ENCODE measurements at places on chromosomes 16 and 17.

GRCh38 chr17:36926226-36926625 is 11.0 kb upstream of the LHX1 start:
- no peak for DNase-seq

GRCh38 chr16:67718668-67719047 is 458 bp downstream of the GFOD2 start:
- peak; percentile 28 for DNase-seq

DNA sequence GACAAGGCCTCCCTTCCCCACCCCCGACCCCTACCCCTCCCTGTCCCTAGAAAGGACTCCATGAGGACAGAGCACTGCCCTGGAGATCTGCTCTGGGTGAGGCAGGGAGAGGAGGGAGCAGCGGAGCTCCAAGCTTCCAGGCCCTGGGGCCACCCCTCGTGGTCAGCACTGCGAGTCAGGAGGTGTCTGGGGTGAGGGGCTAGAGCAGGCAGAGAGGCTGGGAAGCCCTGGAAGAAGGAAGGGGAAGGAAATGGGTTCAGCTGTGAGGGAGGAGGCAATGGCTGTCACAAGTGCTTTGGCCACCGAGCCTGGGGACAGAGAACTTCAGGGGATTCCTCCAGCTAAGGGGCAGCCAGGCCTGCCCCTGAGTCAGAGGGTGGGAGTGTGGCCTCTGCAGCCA is 28.2 kb upstream of the DNAI2 start:
- DNase-seq, result no peak

- DNase-seq, result no peak
Observed at GRCh38 chr16:4325253-4325758, 9.4 kb downstream of the GLIS2 start.

DNA sequence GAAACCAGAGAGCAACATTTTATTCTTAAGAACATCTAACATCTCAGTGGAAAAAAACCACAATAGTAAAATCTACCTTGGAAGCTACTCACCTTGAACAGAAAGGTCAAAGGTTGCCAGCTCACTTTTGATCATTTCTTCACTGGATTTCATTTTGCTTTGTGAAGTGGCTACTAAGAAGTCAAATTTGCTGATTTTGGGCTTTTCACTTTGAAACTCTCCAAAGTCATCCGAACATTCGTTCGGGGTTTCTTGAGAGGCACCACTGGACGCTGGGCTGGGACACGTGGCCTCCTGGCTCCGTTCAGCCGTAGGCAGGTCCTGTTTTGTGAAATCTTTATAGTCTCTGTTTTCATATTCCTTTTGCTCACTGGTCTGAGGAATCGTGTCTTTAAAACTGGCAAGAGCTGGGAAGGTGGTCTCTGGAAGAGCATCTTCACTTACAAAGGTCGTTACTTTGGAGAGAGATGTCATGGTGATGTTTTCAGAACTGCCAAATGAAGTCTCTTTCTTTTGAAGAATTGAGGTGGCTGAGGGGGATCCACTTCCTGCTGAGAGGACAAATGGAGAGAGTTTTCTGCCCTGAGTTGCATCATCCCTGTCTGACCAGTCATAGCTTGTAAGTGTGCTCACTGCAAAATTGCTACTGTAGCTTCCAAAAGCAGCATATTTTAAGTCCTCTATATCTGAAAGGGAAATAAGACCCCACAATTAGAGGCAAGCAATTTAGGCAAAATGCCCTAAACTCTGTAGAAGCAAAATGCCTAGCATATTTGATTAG is 52.4 kb downstream of the DUSP14 start:
- no peak for DNase-seq

- no peak for DNase-seq
Observed at GRCh38 chr17:35082073-35082657, 18.7 kb upstream of the RFFL start.

DNA sequence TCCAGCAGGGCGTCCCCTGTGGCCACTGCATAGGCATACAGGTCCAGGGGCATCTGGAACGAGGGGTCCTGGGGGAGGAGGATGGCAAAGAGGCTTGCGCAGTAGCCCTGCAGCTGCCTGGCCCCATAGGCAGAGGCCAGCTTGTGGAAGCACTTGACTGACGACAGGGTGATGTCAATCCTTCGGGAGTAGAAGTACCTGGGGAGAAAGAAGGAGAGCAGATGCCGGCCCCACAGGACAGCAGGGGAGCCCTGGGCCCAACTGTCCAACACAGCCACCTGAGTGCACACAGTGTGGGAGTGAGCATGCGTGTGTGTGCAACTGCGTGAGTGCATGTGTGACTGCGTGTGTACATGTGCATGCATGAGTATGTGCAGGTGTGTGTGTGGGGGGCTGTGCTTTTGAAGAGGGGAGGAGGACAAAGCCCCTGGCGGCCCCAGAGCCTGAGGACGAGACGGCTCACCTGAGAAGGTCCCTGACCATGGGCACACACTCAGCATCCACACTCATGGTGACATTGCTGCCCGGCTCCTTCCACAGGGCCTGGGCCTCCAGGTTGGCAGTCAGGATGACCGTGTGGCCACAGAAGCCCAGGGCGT is 7.1 kb downstream of the LGALS3BP start:
- no peak for DNase-seq

DNA sequence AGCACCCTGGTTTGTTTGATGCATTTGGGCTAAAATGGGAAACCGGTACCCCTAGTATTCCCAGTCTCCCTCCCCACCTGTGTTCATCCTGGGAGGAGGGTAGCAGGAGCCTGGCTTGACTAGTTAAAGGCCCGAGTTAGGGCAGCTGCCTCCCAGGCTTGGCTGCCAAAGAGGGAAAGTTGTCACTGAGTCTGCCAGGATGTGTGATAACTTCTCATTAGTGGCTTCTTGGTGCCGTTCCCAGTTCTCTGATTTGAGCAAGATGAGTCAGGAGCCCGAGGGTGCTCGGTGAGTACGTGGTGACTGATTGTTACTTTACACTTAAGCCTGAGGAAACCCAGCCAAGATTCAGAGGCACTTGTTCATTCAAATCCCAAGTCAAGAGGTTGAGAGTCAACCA is 2.5 kb downstream of the KRT32 start:
- no peak for DNase-seq

GRCh38 chr16:85583491-85584181 is 29.5 kb upstream of the GSE1 start:
- peak; percentile 36 for DNase-seq

- DNase-seq, result no peak
Observed at GRCh38 chr16:64656471-64656870, 465.4 kb downstream of the CDH11 start.

- no peak for DNase-seq
Observed at GRCh38 chr16:11738742-11739544, 3.7 kb downstream of the TXNDC11 start.

DNA sequence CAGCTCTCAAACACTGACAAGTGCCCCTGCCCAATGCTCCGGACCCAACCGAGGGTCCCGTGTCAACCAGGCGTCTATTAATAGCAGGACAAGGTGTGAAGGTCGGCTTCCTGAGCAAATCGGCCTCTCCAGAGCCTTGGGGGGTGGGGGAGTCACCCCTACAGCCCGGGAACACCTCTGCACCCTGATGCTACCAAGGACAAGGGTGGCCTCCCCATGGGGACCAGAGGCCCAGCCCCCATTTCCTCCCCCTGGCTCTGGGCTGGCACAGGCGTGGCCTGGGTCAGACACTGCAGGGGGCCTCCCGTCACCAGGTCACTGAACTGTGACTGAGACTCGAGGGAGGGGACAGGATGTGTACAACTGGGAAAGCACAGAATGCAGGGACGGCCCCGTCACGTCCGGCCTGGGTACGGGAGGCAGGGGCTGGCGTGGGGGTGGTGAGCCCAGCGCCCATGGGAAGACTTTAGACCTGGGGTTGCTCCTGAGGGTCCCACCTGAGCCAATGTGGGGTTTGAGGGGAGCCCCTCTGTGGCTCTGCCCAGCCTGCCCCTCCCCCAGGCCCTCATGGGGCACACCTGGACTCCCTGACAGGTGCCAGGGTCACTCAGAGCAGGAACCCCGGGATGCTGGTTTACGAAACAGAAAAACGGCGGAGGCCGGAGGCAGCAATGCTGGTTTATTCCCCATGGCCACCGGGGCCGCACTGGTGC is 579 bp upstream of the CYBA start:
- DNase-seq, result peak; percentile 85

GRCh38 chr16:54331241-54332002 is 44.8 kb upstream of the IRX3 start:
- no peak for DNase-seq

GRCh38 chr16:11326084-11326736 is 19.0 kb upstream of the RMI2 start:
- DNase-seq, result no peak

- DNase-seq, result no peak
Observed at GRCh38 chr16:22814711-22815105, 746 bp downstream of the HS3ST2 start.

- no peak for DNase-seq
Observed at GRCh38 chr16:79843145-79843544, 242.6 kb upstream of the MAF start.

DNA sequence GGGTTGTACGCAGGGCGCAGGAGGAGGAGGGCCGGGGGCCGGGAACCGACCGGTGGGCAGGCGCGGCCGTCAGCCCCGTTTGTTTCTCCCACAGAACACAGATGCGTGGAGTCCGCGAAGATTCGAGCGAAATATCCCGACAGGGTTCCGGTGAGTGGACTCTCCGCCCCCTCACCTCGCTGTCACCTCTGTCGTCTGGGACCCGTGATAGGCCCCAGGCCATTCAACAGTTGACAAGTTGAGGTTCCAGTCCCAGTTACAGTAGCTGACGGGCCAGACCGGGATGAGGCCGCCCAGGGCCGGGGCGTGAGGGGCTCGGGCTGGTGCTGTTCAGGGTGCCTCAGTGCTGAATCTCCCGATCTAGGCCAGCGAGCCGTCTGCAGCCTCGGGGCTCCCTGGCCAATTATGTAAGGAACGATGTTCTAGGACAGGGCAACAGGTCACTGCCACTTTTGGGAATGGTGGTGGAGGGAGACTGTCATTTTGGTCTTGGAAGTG is 628 bp downstream of the GABARAPL2 start:
- DNase-seq, result peak; percentile 23
